NCI-H510A treated with DMSO at 0.1 percent for 48 hours (cell line): ENCODE measurements at places on chromosomes 2 and 18.

- DNase-seq, result no peak
These were observed 10.1 kb downstream of the RND3 start for GRCh38 chr2:150477347-150477746.

GRCh38 chr2:44904578-44904977, 36.9 kb upstream of the SIX3 start:
- no peak for DNase-seq

DNA sequence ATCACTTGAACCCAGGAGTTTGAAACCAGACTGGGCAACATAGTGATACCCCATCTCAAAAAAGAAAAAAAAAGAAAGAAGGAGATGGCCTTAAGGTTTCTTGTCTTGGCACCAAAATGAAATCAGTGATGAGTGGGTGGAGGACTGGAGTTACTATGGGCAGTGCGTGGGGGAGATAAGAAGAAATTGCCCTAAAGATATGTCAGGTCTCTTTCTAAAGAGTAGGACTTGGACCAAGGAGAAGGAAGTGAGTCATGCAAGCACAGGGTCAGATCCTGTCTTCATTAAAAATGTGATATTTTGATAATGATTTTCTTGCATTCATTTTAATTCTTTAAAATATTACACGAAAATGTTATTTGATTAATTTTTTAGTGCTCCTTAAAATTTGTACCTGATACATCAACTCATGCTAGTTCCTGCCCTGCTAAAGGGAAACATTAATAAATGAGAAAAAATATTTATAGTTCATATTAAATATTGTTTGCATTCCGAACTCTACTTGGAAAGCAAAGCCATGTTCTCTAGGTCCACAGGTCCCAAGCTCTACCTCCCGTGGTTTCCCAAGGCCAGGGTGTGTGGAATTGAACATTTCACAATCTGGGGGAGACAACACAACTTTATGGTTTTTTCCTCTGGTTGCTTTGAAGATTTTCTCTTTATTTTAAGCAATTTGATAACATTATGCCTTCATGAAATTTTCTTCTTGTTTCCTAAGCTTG, 62.6 kb upstream of the CTLA4 start:
- no peak for DNase-seq

- DNase-seq, result peak; percentile 95
These were observed 213.0 kb upstream of the CELF4 start for GRCh38 chr18:37778417-37779165.

DNA sequence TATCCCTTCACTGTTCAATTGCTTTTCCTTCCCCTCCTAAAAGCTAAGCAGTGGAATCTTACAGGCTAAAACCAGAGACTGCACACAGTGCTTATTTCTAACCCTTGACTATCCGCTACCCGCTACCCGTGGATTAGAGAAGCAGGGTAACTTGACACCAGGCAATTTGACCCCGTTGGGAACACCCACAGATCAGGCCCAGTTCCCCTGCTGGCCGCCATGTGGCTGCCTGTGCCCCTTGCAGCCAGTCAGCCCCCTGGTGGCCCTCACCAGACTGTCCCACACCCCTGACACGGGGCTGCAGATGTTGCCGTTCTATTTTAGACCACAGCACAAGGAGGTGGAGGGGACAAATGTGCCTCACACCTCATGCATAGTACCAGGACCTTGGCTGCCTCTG, 74.8 kb downstream of the TXNL1 start:
- DNase-seq, result peak; percentile 21

GRCh38 chr2:129698593-129698992, 280.9 kb upstream of the RAB6C start:
- DNase-seq, result no peak
